ENCODE measurements at places on chromosomes 6 and 20.

- DNase-seq = no peak
Observed at GRCh38 chr20:50679753-50680104, 11.6 kb downstream of the RIPOR3 start.

GRCh38 chr20:39049684-39050554 is 87.8 kb downstream of the DHX35 start:
- peak; percentile 60 for DNase-seq

DNA sequence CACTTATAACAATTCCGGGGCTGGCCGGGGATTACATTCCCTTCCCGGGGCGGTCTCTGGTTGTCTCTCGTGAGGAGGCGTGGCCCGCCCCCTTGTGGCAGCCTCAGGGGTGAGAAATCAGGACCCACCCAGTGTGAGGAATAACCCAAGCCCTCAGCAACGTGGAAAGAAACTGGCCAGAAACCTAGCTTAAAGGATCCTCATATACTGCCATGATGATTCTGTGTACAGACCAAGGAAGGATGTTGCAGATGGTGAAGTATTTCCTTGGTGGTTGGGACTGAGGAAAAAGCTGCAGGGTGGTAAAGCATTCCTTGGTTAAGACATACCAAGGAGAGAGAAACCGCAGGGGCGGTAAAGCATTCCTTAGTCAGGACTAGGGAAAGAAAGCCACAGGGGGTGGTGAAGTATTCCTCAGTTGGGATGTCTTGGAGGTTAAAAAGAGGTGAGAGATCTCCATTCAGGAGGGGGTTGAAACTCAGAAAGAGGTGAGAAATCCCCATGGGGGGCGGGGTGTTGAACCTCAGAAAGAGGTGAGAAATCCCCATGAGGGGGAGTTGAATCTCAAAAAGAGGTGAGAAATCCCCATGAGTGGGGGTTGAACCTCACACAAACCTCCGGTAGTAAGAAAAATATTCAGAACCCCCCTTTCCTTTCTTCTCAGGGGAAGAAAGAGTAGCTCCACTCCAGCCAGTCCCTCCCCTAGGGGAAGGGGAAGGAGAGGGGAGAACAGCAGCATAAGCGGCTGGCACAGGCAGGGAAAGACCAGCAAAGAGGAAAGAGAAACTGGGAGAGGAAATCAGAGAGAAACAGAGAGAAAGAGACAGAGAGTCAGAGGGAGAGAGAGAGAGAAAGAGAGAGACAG is 238.1 kb downstream of the RNGTT start:
- DNase-seq = no peak

DNA sequence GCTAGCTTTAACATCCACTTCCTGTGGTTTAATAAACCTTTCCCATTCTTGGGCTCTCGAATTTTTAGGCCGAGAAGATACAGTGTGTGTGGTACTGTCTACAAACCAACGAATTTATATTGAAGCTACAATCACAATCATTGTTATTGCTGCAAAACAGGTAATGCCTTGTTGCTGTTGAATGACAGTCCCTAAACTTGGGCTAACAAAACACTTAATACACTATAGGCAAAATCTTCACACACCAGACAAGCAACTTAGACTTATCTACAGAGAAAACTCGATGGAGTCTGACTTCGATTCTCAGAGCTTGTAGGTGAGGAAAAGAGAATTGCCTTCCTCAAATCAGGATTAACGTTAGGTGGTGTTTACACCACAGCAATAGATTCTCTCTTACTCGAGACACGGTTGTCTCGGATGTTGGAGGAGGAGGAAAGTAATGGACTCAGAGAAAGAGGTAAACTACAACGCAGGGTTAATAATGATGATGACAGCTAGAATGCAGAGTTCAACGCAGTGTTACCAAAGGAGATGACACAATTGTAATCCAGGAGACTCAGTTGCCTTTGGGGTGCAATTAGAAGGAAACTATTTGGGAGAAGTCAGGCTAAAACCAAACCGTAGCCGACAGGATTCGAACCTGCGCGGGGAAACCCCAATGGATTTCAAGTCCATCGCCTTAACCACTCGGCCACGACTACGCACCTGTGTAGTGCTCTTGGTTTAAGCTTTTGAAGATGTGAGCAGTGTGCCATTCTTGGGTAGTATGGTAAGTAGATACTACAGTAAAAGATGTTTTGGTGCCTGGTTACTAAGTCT is 32.5 kb upstream of the ZNF184 start:
- peak; percentile 78 for DNase-seq

GRCh38 chr6:138422861-138423260 is 18.8 kb downstream of the HEBP2 start:
- no peak for DNase-seq

DNA sequence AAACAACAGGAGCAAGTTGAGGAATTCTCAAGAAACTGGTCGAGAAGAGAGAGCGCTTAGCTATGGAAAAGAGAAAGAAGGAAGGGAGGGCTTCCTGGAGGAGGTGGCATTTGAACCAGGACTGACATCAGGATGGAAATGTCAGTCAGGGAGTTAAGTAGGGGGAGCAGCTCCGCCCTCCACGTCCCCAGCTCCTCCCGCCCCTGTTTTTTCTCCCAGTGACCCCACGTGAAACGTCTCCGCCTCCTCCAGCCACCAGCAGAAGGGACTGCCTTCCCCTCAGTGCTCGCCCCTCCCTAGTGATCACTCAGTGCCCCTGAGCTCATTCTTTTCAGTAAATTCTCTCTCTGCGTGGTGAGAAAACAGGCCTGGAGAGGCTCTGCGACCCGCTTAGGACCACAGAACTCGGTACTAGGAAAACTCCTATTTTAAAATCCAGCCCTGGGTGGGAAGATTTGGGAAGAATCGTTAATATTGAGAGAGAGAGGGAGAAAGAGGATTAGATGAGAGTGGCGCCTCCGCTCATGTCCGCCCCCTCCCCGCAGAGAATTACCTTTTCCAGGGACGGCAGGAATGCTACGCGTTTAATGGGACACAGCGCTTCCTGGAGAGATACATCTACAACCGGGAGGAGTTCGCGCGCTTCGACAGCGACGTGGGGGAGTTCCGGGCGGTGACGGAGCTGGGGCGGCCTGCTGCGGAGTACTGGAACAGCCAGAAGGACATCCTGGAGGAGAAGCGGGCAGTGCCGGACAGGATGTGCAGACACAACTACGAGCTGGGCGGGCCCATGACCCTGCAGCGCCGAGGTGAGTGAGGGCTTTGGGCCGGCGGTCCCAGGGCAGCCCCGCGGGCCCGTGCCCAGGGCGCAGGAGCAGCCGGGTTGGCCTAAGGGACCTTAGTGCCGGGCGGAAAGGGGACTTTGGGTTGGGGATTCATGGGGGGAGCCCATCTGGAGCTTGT is 4.6 kb downstream of the HLA-DPB1 start:
- DNase-seq = peak; percentile 32

DNA sequence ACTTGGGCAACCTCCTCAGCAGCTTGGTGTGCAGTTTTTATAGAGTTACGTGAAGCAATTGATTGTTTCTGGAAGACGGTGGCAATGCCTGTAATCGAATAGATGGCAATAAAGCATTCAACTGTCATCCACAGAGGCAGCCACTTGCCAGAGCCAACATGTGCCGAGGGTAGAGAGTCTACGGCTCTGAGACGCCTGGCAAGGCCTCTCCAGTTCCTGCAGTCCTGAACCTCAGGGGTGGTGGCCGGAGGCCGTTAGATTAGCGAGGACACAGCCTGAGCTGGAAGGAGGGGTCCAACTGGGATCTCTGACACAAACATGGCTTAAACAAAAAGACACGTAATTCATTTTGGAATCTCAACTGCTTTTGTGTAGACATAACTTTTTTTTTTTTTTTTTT is 775 bp upstream of the TTLL2 start:
- no peak for DNase-seq

DNA sequence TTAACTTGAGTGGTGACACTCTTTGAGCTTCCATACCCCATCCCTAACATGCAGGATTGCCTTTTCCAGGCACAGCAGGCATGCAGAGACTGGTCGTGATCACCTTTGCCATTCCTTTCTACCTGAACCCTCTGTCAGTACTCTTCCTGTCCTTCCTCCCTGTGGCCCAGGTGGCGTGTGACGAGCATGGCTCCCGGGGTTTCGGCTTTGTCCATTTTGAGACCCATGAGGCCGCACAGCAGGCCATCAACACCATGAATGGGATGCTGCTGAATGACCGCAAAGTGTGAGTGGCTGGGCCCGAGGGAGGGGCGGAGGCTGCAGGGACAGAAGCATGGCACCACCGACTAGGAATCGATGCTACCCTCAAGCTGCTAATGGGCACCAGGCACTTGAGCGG is 6.7 kb downstream of the PABPC1L start:
- no peak for DNase-seq

GRCh38 chr6:130838250-130838860 is 11.1 kb downstream of the SMLR1 start:
- no peak for DNase-seq

GRCh38 chr6:13427316-13427715 is 60.1 kb downstream of the GFOD1 start:
- DNase-seq = no peak

DNA sequence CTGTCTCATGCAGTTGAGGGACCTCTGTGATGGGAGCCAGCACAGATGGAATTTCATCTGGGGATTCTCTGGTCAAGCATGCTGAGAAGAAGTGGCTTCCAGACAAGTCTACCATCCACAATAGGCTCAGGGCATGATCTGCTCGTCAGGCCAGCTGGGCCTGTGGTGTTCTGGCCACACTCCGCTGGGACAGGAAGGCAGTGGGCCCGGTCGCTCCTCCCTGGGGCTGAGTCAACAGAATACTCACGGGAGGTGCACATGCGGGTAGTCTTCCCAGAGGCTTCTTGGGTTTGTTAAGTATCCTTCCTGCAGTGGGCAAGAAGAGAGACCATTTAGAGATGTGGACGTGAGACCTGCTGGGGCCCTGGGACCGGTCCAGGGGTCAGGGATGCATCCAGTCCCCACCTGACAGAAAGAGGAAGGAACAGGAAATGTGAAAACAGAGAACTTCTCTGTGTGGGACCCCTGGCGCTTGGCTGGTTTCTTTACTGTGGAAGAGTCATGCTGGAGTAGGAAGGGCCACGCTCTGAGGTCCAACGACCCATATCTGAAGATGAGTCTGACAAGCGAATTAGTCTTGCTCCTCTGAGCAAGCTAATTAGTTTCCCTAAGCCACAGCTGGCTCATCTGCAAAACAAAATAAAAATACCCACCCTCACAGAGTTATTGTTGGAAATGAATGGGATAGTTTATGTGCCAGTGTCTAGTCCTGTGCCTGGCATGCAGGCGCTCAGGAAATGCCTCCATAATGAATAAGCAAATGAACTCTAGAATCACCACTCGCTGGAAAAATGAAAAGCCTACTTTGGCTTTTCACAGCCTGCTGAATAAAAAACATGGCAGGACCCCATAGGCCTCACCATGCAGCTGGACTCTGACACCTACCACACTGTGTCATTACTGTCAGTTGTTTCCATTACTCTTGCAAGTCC is 67.3 kb downstream of the TRAM2 start:
- no peak for DNase-seq

DNA sequence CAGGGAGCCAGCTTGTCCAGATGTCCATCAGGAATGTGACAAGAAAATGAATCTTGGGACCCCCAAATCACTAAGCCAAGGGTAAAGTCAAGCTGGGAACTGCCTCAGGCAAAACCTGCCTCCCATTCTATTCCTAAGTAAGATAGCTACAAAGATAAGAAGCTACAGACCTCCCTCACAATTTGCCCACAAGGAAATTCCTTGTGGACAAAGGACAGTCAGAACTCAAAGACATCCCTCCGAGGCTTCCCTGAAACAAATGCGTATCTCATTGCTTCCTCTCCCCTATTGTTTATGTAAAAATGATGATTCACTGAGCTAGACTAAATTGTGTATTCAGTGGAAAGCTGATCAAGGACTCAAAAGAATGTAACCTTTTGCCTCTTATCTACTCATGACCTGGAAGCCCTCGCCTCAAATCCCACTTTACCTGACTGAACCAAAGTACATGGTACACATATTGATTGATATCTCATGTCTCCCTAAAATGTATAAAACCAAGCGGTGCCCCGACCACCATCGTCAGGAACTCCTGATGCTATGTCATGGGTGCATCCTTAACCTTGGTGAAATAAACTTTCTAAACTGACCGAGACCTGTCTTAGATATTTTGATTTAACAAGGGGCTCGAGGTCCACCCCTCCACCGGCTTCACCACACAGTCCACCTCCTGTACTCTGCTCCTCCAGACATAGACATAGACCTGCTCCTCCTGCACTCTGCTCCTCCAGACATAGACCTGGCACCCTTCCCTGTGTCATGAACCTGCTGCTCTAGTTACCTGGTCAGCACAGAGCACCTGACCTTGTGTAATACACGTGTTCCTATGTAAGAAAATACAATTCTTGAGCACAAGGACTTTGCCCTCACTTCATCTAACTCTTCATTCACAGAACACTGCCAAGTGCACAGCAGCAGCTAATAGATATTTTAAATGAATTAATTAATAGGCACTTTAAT is 81.4 kb downstream of the WDR27 start:
- no peak for DNase-seq

DNA sequence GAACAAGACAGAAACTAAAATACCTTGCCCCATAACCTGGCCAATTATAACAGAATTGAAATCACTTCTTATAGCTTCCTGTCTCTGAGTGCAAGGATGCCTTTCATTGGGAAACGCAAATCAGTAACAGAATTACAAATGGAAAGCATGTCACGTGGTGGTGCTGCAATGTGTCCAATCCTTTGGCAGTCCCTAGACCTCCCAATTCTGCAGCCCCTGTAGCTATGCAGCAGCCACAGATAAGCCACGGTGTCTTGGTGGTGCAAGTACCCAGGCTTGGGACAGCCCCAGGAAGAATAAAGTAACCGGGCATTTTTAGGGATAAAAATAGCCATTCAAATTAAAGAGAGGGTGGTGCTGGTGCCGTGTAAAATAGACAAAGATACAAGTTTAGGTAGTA is 134.6 kb upstream of the CCN2 start:
- no peak for DNase-seq

- no peak for DNase-seq
Observed at GRCh38 chr20:13340088-13340487, 119.0 kb downstream of the ISM1 start.

DNA sequence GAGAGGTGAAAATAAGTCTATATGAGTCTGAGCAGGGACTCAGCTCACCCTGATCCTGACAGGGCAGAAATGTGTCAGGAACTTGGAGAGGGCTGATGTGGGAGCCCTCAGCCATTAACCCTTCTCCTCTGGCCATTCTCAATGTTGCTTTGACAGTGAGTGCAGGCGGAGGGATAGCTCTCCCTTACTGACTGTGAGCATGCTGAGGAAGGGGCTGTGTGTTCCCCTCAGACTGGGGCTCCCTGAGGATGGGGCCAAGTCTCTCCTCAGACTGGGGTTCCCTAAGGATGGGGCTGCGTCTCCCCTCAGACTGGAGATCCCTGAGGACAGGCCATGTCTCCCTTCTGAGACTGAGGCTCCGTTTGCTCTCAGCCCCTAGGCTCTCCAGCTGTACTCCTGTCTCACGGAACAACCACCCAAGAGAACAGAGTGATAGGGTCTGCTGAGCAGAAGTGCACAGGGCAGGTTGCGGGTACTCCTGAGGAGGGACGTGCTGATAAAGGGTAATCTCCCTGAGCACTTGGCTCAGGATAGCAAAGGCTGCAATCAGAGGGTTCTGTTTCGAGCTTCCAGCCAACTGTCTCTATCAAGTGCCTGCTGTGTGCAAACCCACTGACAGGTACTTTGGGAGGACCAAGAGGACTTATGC is 141.0 kb downstream of the MRPL14 start:
- DNase-seq = no peak

GRCh38 chr6:105522626-105523322 is 119.9 kb upstream of the PREP start:
- DNase-seq = no peak
